ENCODE measurements at places on chromosomes 13 and 19. TPM values are rescaled to one million over a fixed set of nuclear protein-coding genes. Genes with fewer than 3 reads are reported as not detected.

The ZNF527 gene
- total RNA-seq = 3.3 TPM

The CYP4F11 gene
- 5.7 TPM for total RNA-seq

The CYP2A7 gene
- not detected for total RNA-seq

The PROZ gene
- total RNA-seq = not detected

The CYP2A13 gene
- not detected for total RNA-seq

The SLC25A41 gene
- total RNA-seq = not detected

The PRX gene
- 1.2 TPM for total RNA-seq

The GRIN3B gene
- 3.1 TPM for total RNA-seq

The ATP4A gene
- total RNA-seq = not detected

The RDH8 gene
- 0.28 TPM for total RNA-seq

The CARD8 gene
- total RNA-seq = 19.6 TPM

The PLPPR2 gene
- total RNA-seq = 9.6 TPM

The FAM216B gene
- total RNA-seq = not detected
